ENCODE measurements at places on chromosomes 1 and 21.

GRCh38 chr1:224433701-224434672, 610 bp downstream of the WDR26 start:
- no peak for DNase-seq

- no peak for DNase-seq
These were observed 461.1 kb downstream of the PTPRU start for GRCh38 chr1:29697391-29697780.

- DNase-seq, result no peak
These were observed 15.0 kb upstream of the TGFB2 start for GRCh38 chr1:218330043-218330623.

DNA sequence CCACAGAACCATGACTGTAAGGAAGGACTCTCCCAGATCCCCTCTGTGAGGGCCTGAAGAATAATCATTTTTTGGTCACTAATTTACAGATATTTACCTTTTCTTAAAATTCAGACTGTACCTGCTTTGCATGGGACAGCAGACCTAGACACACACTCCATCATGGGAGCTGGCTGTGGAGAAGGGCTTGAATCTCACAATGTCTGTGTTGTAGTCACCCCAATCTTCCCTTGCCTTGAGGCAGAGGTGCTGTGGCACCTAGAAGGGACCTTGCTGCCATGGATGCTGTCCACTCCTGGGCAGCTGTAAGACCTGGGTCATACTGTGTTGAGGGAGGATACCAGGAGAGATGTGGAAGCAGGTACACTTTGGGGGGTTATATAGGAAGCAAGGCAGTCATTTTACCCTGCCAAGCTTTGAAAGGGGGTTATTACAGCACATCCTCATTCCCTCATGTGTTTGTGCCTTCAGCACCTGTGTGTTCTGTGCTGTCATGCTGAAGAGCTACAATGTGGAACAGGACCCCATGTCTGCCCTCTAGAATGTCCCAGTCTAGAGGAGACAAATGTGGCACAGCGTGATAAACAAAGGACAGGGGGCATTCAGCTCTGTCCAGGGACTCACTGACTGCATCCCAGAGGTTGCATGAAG, 27.1 kb downstream of the TRAF5 start:
- DNase-seq, result peak; percentile 40

DNA sequence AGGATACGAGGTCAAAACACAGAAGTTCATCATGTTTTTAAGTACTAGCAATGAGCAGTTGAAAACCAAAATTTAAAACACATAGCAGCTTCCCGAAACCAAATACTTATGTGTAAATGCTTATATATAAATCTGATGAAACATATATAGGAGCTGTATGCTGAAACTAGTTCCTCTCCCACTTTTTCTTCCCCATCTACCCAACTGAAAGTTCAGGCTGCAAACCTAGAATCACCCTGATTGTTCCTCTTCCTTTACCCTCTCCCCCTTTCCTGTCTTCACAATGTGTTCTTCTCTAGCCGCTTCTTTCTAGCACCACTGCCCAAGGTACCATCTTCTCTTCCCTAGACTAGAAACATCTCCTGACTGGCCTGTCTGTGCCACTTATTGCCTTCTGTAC, 90.6 kb downstream of the ST3GAL3 start:
- no peak for DNase-seq

GRCh38 chr1:110005971-110006370, 21.4 kb downstream of the AHCYL1 start:
- DNase-seq, result no peak

DNA sequence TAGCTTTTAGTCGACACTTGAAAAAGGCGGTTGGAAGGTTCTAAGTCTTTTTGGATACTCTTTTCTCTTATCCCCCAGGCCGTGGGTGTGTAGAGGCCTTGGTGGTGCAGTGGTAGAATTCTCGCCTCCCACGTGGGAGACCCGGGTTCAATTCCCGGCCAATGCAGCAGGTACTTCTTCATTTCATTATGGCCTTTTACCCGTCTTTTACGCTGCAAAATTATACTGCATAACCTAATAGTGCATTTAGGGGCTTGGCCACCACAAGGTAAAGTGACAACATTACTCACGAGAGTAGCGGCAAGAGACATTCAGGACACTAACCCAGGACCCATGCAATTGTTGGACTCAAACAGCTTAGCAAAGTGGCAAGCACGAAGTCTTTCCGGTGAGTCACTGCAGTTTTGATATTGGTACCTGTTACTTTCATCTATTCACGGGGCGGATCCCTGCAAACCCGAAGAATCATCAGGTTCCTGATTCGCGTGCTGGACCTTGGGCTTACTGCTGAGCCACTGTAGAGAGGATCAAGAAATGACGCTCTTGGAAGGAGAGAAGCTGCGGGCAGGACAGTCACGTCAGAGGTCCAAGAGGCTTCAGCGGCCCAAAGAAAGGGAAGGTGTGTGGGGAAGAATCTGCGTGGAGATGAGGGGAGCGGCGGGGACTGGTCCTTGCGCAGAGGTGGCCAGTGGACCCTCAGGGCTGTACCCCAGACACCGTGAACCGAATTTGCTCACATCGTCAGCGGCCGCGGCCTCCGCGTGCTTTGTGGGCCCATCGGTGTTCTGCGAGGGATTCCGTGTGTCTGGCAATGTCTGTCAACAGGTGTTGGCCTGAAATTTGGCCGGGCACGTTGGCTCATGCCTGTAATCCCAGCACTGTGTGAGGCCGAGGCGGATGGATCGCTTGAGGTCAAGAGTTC, 12.9 kb upstream of the RNU1-4 start:
- peak; percentile 93 for DNase-seq

GRCh38 chr1:41641941-41642527, 157.6 kb upstream of the EDN2 start:
- no peak for DNase-seq

DNA sequence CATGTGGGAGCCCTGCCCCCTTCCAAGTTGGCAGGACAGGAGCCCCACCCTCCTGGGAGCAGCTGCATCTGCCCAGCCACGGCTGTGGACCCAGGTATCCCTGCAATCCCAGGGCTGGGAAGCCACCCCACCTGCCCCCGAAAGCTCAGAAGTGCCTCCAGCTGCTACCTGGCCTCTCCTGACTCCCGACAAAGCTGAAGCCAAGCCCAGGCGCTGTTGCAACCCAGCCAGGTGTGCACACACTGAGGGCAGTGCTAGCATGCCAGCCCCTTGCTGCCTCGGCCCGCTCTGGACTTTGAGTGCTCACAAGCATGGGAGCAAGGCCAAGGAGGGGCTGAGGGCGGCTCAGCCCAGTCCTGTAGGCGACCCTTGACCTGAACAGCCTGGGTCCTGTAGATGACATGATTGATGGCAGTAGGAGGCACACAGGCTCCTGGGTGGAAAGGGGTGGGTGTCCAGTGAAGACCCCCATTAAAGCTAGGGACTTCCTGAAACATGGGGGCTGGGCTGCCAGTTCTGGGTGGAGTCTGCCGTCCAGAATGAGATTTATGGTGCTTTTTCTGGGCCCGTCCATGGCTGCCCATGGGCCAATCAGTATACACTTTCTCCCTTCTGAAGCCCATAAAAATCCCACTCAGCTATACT, 2.8 kb upstream of the SSU72 start:
- no peak for DNase-seq

DNA sequence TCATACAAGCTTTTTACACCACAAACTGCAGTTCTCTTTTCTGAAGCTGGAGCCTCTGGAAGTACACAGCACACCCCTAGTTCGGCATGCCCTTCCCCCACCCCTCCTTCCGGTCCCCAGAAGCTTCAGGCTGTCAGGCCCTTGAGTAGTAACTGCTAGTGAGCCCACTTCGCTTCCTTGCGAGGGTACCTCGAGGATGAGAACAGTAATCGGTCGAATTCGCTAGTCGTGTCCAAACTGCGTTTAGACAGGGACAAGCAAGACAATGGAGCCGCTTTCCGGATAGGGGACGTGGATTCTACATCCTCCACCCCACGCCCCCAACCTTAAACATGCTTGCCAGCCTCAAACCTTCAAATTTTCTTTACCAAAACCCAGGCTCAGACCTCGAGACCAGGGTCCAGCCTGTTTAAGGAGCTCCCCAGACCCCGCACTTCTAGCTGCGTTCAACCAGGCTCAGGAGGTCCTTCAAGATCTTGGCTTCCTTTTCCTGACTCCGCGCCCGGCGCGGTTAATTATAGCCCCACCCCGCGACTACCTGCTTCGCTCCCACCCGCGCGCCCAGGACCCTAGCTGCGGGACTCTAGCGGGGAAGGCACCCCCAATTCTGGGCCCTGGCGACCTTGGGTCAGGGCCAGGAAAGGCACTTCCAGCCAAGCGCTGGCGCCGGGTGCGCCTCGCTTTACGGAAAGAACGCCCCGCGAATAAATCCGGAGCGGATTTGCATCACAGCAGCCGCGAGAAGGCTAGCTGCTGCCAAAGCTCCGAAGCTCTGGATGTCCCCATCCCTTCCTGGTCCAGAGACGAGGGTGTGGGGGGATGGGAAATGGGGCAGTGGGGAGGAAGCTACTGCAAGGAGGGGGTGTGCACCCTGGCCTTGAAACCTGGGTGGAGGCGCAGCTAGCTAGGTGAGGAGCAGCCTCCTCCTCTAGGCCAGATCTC, 8.1 kb upstream of the TSPAN1 start:
- no peak for DNase-seq

DNA sequence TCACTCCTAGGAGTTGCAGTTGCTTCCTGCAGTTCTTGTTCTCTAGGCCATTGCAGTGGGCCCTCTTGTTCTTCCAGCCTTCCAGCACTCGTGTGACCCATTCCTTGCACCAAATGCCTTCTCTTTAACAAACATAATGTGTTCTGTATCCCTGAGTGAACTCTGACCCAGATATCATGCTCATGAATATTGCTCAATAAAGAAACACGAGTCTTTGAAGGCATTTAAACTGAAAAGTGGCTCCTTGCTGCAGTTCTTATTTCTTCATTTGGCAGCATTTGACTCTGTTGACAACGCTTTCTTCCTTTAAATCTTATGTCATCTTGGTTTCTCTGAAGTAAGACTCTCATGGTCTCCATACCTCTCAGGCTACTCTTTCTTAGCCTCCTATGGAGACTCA, 100.7 kb upstream of the PDE4B start:
- DNase-seq, result no peak

Data from vagina (tissue), 2 donors.